CMK (cell line): ENCODE measurements at places on chromosomes 12 and 14.

DNA sequence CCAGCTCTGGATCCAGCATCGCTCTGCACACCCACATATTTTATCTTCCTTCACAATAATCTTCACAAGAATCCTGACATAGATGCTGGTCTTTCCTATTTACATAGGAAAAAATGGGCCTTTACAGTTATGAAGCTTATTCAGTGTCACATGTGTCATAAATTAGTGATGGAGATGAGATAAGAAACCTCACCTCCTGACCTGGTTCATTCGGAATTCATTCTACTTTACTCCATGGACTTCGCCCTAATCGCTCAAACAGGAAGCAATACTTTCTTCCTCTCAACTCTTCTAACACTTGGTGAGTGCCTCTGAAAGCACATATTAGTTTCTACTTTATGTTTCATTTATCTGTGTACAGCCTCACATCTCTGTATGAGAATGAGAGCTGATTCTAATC, 12.0 kb upstream of the SINHCAF start:
- DNase-seq = no peak

DNA sequence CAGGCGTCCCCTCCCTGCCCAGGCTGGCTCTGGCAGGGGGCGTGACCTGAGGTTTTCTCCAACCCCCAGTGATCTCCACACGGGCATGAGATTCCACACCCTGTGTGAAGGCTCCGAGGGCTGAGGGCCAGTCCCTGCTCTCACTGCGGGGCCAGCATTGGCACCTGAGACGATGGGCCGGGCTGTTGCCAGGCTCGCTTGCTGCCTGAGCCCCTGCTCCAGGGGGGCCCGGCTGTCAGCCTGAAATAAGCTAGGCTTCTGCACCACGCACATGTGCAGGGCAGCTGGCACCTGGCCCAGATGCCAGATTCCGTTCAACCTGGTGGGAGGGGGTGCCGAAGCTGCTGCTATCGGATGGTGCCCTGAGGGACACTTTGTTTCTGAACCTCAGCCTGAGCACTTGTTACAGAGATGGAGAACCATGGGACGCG, 196.5 kb upstream of the PRMT8 start:
- no peak for DNase-seq

DNA sequence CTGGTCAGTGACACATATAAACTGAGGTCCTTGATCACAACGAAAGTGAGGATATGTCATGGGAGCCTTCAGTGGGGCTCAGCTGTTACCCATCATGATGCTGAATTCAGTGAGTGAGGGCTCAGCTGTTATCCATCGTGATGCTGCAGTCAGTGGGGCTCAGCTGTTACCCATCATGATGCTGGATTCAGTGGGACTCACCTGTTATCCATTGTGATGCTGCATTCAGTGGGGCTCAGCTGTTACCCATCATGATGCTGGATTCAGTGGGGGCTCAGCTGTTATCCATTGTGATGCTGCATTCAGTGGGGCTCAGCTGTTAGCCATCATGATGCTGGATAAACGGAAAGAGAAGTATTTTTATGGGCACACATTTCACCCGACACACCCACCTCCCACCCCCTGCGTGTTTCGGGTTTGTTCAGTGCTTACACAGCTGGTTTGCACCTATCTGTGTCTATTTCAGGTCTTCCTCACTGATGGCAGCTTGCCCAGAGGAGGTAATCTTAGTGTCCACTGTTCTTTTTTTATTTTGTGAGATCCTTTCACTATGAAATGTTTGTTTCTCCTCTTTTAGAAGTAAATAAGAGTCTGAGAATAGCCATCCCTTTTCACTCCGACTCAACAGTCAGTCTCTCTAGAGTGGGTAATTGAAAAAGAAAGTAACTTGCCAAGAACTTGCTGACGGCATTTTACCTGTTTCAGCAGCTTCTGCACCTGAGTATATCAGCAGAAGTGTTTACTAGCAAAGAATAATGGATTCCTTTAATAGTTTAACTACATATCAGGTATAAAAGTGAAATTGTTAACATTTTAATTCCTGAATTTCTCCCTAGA, 183.0 kb downstream of the ERC1 start:
- DNase-seq = no peak

DNA sequence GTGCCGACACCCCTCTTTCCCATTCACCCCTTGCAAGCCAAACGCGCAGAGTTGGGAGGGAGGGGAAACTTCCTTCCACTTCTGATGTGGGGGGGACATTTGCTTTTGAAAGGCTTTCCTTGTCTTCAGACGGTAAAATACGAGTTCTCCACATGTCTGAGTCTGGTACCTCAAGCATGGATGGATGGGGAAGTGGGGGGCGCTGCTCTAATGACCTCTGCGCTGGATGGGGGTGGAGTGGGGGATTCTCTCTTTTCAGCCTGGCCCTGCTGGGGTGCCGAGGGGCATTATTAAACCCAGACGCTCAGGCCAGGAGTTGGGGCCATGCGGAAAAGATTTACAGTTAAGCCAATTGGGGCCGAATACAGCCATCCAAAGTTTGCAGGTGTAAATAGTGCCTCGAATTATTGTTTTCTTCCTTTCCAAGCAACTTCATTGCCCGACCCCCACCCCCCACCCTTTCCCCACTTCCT, 9.1 kb upstream of the TBX3 start:
- no peak for DNase-seq

- peak; percentile 11 for DNase-seq
Measured at GRCh38 chr12:18158774-18159557, 69.0 kb upstream of the RERGL start.

- DNase-seq = no peak
Measured at GRCh38 chr12:67271976-67272375, 2.8 kb downstream of the CAND1 start.

DNA sequence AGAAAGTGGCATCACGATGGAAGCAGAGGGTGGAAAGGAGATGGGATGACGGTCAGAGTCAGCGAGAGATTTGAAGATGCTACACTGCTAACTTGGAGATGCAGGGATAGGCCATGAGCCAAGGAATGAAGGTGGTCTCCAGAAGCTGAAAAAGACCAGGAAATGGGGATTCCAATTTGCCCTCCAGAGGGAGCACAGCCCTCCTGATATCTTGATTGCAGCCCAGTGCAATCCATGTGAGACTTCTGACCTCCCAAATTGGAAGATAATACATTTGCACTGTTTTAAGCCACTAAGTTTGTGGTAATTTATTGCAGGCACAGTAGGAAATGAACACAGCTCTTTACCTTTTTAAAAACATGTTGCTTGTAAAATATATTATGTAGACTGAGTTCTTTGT, 549.5 kb downstream of the VRK1 start:
- DNase-seq = no peak

- DNase-seq = no peak
Measured at GRCh38 chr12:132448463-132448820, 41.5 kb upstream of the FBRSL1 start.

- DNase-seq = no peak
Measured at GRCh38 chr12:54131641-54132280, 57.0 kb downstream of the SMUG1 start.

DNA sequence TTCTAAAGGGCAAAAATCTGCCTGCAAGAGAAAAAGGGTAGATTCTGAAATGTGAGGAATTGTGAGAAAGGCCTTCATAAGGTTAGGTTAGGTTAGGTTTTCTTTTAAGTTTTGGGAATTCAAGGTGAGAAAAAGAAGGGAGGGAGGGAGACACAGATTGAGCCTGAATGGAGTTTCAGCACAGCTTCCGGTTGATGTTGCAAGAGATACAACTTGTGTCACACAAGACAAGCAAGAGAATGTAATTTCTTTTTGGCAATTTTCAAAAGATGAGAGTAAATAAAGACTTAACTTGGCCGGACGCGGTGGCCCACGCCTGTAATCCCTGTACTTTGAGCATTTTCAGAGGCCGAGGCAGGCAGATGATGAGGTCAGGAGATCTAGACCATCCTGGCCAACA, 63.8 kb downstream of the CPSF2 start:
- DNase-seq = no peak

GRCh38 chr12:3365463-3366411, 125.3 kb upstream of the PRMT8 start:
- DNase-seq = no peak
